ENCODE measurements at places on chromosomes 11 and 22. TPM values are rescaled to one million over a fixed set of nuclear protein-coding genes. Genes with fewer than 3 reads are reported as not detected.

Gene C11orf16
- total RNA-seq: not detected

Gene GDPD4
- 0.64 TPM for total RNA-seq

Gene ZNF214
- total RNA-seq: 3.2 TPM

Gene ARHGAP20
- 4.2 TPM for total RNA-seq

Gene ASCL2
- not detected for total RNA-seq
